ENCODE measurements at places on chromosomes 12 and 14.

DNA sequence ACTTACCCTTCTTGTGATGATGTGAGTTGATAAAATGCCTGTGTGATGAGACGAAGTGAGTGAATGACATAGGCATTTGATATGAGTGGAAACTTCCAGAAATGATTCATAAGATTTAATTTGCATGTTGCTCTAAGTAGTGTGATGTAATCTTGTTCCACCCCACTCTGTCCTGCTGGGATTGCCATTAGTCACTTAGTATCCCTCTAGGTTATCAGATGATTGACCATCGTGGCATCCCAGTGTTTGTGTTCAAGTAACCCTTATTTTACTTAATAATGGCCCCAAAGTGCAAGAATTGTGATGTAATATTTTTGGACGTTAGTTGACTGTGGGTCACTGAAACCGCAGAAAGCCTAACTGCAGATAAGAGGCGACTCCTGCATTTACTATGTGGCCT is 214.4 kb upstream of the DIO2 start:
- no peak for DNase-seq

DNA sequence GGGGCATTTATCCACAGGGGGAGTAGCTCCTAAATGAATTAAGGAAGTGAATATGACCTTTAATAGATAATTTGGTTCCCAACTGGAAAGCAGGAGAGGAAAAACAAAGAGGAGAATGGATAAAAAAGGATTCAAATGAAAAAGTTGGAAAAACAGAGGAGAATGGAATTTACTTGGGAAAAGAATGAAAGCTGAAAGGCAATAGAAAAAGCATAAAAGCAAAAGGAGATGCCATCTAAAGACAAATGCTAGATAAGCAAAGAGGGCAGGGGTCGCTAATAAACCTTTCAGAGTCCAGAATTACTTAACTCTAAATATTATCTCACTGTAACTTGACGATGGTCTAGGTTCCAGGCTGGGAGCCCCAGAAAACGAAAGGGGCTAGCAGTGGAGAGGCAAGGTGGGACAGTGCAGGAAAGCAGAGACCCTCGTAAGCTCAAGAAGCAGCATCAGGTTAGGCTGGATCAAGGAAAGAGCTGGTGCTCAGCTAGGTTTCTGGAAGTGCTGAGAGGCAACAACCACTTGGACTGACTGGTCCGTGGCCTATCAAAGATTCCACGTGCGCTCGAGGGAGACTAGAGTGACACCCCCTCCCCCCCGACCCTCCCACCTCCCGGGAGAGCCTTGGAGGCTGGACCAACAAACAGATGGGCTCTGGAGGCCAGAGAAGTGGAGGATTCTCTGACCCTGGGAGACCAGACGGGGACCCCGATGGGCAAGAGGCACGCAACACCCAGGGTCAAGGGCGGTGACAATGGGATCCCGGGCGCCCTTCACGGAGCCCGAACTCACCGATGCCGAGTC is 1.2 kb downstream of the SLC2A13 start:
- no peak for DNase-seq

DNA sequence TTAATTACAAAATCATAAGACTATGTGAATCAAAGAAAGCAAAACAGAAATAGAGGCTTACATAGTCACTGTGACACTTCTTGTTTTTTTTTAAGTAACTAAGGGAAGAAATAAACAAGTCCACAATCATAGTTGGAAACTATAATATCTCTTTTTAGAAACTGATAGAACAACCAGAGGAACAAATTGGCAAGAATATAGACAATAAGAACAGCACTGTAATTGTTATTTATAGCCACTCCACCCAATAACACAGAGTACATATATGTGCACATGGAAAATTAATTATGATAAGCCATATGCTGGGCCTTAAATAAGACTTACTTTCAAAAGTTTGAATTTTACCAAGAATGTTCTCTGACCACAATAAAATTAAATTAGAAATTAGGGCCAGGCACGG is 101.1 kb downstream of the PLEKHG7 start:
- no peak for DNase-seq

DNA sequence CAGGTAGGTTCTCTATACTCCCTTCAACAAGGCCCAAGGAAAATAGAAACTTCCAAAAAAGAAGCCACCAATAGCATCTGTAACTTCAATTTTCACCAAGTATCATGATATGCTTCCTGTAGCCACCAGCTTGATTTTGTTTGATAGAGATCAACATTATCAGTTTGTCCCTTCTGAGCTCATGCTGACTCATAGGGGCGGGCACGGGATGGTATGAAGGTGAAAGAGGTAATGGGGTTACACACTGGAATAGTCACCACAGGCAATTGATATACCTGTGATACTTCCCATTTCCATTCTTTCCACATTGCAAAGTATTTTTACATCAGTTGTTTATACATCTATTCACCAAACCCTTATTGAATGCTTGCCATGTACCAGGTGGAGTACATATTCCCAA is 134.1 kb downstream of the KCNA5 start:
- DNase-seq, result no peak

- DNase-seq, result no peak
Measured at GRCh38 chr12:32110942-32111341, 4.3 kb downstream of the BICD1 start.

DNA sequence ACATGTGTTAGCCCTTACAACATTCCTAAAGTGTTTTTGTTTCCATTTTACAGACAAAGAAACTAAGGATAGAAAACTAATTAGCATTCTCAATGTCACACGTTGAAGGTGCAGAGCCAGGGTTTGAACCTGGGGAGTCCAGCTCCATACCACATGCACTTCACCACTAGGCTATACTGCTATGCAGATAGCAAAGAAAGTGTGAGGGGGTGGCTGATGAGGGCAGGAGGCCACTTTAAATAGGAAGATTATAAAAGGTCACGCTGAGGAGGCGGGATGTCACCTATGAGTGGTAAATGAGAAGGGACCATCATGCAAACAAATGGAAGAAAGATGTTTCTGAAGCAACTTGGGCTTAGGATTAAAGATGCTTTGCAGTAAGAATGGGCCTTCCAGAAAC is 213.9 kb downstream of the EGLN3 start:
- DNase-seq, result no peak

GRCh38 chr14:94009767-94010166 is 12.7 kb downstream of the CCDC197 start:
- DNase-seq, result no peak

DNA sequence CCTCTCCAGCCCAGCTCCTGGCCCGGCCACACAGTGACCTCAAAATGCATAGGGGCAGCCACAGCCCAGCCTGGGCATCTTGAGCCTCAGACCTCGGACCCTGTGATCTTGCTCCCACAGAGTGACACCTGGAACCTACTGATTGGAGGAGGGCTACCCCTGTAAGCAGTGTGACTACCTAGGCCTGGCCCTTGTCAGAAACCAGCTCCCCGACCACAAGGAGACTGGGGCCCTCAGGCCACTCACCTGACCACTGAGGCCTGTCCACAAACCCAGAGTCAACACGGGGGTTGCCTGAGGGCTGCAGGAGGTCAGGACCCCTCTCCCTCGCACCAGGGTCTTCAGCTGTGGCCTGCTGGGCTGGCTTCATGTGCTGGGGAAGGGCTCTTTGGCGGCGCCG is 9.0 kb downstream of the ANHX start:
- no peak for DNase-seq

- no peak for DNase-seq
Measured at GRCh38 chr12:116604178-116604895, 45.2 kb downstream of the MAP1LC3B2 start.

DNA sequence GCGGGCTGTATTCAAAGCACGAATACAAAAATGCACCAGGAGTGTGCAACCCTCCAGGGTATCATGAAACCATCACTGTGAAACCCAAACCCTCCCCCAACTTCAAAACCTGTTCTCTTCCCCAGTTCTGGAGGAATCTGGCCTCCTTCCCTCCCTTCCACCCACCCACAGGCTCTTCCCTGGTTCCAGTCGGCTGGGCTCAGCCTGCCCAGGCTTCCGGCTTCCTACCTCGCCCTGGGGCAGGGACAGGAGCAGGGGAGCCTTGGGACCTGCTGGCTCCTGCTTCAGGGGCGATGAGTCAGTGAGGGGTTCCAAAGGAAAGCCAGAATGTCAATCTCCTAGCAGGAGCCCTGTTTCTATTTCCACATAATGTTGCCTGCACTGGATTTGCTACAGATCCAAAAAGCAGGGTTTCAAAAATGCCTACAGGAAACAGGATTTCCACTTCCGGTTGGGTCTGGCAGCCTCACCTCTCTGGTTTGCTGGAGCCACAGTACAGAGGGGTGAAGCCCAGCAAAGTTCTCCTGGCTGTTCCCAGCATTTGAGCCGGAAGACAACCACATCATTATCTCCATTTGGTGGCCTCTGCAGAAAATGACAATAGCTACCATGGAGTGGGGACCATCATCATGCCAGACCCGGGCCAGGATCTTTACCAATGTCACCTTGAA is 278.3 kb downstream of the DPF3 start:
- no peak for DNase-seq

- DNase-seq, result no peak
Measured at GRCh38 chr12:54311051-54311450, 10.2 kb upstream of the NFE2 start.

DNA sequence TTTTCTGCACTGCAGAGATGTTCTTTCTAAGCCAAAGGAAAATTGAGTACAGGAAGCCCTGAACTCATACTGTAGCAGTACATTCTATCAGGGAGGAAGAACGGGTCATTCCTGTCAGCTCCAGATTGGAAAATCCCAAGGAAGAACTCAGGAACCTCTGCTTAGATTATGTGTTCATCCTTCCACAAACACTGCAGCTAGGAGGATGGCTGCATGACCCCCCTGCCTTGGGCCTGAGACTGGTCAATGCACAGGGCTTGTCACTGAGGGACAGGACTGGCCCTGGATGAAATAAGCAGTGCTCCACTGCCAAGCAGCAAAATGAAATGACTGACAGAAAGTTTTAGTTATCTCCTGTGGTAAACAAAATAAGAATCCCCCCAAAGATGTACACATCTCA is 1406.8 kb upstream of the TMEM132C start:
- DNase-seq, result no peak

DNA sequence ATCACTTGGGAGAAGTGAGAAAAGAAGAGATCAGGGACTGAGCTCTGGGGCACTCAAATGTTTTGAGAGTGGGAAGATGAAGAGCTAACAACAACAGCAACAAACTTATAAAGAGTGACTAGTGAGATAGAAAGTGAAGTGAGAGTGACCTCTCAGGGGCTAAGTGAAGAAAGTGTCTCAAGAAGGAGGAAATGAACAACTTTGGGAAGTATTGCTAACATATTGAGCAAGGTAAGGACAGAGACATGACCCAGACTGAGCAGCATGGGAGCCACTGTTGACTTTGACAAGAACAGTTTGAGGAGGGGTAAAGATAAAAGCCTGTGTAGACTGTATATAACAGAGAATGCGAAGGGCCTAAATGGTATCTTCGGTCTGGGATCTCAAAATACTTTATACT is 155.1 kb upstream of the BTG1 start:
- DNase-seq, result no peak

- no peak for DNase-seq
Measured at GRCh38 chr12:90086281-90086680, 377.6 kb upstream of the ATP2B1 start.

- no peak for DNase-seq
Measured at GRCh38 chr12:24072302-24072701, 122.8 kb upstream of the SOX5 start.

DNA sequence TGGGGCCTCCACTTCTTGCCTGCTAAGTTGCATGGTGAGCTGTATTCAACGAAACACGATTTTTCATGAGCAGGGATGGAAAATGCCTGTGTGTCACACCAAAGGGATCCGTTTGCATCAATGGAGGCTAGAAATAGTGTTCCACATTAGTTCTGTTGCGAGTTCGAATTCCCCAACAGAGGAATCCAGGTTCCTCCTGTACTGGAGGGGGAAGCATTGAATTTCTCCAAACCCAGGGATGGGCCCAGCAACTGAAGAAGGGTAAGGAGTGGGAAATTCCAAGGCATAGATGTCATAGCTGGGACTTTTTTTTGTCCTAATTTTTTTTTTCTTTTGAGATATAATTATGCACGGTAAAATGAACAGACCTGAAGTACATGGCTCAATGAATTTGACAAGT is 336.2 kb downstream of the DPF3 start:
- no peak for DNase-seq

GRCh38 chr12:32475724-32476123 is 76.4 kb downstream of the FGD4 start:
- no peak for DNase-seq

- no peak for DNase-seq
Measured at GRCh38 chr14:58792416-58792815, 154.7 kb downstream of the DACT1 start.

- peak; percentile 9 for DNase-seq
Measured at GRCh38 chr12:64826234-64826633, 1.8 kb downstream of the TBC1D30 start.

DNA sequence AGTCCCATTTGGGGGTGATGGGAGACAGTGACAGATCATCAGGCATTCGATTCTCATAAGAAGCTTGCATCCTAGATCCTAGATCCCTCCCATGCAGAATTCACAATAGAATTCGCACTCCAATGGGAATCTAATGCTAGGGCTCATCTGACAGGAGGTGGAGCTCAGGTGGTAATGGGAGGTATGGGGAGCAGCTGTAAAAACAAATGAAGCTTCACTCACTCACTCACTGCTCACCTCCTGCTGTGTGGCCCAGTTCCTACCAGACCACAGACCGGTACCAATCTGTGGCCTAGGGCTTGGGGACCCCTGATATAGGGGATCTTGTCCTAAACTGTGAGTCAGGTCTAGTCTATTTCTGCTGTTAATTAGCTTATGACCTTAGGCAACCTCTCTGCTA is 40.1 kb upstream of the EPS8 start:
- DNase-seq, result no peak

DNA sequence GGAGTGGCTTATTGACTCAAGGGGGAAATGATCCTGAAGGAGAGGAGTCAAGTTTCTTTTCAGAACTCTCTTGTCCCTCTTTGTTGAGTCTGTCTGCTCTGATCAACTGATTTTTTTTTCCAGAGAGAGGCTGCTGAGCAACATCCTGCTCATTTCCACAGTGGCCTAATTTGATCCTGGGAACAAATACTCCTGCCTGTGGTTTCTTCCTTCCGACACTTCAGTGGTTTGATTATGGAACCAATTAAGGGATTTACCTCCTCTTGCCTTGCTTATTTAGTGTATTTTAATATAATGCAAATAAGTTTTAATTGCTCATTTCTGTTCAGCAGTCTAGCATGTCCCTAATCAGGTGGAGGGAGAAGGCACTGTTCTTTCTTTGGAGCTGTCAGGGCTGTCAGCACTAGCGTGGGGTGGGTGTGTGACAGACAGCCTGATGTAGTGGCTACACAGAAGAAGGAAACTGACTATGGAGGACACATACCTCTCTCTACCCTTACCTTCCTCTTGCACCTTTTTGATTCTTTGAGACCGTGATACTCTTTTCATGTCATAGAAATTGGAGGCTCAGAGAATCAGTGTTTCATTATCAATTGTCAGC is 344.9 kb upstream of the STXBP6 start:
- DNase-seq, result no peak

GRCh38 chr14:91378930-91379578 is 38.6 kb downstream of the CCDC88C start:
- DNase-seq, result no peak

GRCh38 chr12:6074979-6075585 is 49.4 kb downstream of the VWF start:
- DNase-seq, result no peak

- DNase-seq, result no peak
Measured at GRCh38 chr12:77238335-77238734, 173.0 kb upstream of the E2F7 start.
